GDM1 (cell line): ENCODE measurements at places on chromosomes 12 and 14.
A peak's percentile ranks its signal among the peaks of the same experiment; 100 is the strongest.

- no peak for DNase-seq
Measured at GRCh38 chr14:72686101-72686500, 207.8 kb downstream of the DPF3 start.

DNA sequence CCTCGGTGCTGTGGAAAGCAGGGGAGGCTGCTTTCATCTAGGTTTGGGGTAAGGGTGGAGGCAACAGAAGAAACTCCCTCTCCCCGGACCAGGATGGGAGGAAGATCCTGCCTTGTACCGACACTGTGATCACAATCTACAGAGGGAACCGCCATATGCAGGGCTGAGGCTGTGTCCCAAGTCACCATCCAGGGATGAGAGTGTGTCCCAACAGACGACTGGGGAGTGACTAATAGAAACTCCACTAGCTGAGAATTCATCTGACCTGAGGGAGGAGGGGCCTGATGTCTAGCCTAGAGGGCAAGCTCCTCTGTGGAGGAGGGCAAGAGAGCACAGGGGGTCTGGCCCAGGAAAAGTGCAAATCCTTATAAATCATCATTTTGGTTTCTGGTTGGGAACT, 172.4 kb downstream of the CALM1 start:
- DNase-seq, result no peak

- no peak for DNase-seq
Measured at GRCh38 chr14:44135972-44136371, 371.1 kb downstream of the FSCB start.

DNA sequence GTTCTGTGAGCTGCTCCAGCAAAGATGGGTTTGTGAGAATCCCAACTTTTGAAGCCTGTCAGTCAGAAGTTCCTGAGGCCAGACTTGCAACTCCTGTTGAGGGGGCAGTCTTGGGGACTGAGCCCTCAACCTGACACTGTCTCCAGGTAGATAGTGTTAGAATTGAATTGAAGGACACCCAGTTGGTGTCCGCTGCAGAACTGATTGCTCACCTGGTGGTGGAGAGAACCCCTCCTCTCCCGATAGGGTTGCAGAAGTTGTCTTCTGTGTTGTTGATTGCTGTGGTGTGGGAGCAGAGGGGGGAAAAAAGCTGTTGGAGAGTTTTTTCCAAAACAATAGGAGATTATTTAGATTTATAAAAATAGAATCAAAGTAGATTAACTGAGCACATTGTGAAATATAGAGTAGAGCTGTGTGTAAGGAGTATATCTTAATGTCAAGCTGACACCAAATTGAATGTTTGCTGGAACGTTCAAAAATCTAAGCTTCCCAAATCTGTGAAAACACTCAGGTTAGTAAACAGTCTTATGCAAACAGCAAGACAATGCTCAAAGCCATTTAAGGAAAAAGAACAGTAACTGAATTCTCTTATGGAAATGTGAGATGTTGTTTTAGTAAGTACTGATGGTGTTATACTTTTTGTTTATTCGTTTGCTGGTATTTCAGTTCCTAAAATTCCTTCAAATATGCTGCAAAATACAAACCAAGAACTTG, 18.6 kb downstream of the HIF1A start:
- no peak for DNase-seq

GRCh38 chr14:101594511-101595148, 33.3 kb downstream of the DIO3 start:
- no peak for DNase-seq

GRCh38 chr14:71322655-71323250, 415.5 kb downstream of the PCNX1 start:
- peak; percentile 18 for DNase-seq
